ENCODE measurements at places on chromosomes 13 and 19.

DNA sequence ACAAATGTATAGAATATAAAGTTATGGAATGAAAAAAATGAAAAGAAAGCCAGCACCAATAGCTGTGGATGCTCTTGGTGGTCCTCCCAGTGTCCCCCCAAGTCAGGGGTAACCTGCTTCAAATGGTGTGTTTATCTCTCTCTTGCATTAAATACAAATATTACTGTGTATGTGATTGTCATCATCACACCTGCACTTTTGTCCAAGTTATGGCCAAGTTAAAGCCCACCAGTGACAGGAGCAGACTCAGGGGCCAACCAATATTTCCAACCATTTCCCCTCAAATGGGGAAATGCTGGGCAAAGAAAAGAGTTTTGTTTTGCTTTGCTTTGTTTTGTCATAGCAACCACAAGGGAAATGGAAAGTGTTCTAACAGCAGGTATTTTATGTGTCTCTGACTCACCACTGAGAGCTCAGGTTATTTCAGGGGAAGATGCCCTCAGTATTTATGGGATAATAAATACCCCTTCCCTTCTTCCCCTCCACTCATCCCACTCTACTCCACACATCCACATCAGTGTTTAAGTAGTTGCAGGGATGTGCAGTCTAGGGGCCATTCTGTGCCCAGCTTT lies 133.6 kb downstream of the COL4A1 start:
- DNase-seq = no peak

DNA sequence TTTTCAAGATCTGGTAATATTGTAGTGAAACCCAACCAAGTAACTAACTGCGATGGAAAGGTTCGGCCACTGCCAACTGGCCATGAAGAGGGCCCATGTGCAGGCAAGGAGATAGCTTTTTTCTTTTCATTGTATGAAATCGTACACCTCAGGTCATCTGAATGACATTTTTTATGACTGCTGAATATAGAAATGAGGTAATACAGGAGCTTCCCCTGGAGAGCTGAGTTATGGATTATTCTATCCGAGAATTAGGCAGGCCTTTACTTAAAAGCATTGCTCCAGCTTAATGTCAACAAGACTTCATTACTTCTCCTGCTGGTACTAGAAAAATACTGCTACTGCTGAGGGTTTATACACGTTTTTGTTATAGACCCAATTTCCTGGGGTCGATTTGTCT lies 1215.6 kb downstream of the EFNB2 start:
- no peak for DNase-seq

DNA sequence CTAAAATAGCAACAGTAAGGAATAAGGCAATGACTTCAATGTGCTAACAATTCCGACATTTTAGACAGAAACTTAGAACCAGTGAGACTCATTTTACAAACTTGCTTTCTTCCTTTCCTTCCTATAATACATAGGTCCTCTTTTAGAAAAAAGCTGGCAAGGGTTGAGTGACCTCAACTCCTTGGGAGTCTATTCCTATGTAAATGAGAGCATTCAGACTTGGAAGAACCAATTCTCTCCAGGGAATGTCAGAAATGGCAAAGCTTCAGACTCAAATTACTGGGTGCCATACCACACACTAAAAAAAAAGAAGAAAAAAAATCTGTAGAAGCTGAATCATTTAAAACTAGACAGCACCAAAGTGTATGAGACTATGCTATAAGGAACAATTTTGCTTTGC lies 1328.2 kb downstream of the OLFM4 start:
- no peak for DNase-seq

- peak; percentile 96 for DNase-seq
Observed at GRCh38 chr19:46859637-46860124, 1.1 kb upstream of the ARHGAP35 start.

DNA sequence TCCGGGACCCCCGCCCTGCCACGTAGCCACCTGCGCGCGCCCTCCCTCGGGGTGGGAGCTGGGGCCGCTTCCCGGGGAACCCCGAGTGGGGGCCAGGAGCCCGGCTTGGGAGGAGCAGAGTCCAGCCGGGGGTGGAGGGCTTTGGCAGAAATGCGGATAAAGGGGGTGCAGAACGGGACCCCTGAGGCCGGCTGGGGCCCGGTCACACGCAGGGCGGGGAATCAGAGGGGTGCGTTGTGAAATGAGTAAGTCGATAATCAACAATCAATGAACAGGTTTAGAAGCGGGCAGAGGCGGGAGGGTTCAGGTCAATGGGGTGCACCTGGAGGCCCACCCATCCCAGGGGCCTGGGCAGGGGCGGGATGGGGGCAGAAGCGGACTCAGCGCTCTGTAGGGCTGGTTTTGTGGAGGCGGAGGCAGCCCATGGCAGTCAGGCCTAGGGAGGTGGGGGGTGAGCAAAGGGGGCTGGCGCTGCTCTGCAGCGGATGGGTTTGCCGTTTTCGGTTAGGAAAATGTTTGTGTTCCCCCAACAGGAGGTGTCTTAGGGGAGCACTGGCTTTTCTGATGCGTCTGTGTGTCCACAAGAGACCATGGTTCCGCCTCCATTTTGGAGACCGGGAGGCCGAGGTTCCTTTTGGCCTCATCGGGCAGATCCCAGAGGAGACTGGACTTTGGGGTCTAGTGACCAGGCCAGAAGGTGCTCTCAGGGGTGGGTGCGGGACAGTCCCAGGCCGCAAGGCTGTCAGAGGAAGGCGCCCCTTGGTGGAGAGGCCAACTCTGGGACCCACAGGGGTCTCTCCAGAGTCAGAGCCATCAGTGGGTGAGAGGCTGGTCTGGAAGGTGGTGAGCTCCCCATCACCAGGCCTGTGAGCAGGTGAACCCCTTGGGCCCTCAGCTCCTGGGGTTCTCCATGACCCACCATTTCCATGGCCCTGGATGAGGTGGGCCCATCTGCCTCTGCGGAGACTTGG lies 683 bp upstream of the DIRAS1 start:
- DNase-seq = no peak

GRCh38 chr19:35460608-35461007 lies 12.6 kb downstream of the FFAR2 start:
- DNase-seq = no peak

DNA sequence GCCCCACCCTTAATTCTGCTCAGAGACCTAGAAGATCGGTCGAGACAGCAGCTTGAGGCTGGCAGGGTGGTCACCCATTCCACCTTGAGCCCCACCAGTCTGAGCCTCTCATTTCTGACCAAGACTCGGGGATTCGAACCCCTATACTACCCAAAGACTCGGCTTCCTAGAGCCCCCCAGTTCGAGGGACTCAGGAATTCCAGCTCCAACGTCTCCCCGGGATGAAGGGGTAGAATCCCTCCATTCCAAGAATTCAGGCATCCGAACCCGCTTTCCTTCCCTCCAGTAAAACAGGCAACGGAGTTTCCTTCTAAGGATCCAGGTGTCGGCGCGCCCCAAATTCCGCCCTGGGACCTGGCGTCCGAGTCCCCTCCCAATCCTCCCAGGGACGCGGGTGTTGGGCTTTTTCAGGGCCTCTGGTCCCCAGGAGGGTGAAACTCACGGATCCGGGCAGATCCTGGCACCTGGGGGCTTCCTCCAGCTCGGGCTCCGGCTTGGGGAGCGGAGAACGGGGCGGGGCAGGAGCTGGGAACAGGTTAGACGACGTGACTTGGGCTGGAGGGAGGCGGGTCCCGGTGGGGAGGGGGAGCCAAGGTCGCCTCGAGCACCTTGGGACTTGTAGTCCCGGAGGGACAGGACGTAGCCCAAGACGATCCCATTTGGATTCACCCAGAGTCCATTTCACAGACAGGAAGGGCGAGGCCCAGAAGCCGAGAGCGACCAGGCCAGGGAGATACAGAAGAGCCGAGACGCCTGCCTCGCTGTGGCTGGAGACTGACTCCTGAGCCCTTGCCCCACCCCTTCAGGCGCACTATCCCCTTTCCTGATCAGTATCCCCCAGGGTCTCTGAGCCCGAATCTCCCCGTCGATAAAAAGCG lies at the start of gene PPP1R13L:
PPP1R13L (minus strand) TSS at position 513 of the 878 bp plus-strand sequence. CDS start 6,751 bp downstream, outside the sequence.
- DNase-seq = peak; percentile 84

DNA sequence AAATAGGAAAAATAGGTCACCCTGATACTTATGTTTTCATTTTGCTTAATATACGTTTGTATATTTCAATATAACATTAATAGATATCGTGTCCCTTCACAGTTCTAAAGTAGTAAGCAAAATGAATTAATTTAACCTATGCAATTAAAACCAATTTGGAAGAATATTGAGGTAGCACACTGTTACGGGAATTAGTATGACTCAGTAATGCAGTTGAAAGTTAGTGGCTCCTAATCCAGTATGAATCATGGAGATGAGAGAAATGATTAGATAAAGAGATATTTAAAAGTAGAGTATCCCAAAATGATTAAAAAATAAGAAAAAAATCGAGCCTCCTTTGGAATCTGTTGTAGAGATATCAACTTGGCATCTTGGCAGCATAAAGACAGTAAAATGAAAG lies 177.0 kb upstream of the SLITRK6 start:
- DNase-seq = no peak

DNA sequence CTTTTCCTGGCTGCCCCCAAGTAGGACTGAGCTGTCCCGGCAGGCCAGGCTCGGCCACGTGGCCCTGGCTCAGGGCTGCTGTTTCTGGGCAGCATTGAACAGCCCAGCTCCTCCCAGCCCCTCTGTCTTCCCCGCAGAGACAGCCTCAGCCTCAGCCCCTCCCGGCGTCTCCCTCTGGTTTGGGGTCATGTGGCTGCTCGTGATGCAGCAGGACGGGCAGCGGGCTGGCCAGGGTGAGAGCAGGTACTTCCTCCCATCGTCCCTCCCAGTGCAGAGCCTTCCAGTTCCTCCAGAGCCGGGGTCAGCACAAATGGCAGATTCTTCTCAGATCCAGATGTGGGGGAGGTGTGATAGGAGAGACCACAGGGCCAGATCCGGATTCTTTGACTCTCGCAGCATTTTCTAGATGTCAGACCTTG lies 114.6 kb downstream of the KDM4B start:
- no peak for DNase-seq

DNA sequence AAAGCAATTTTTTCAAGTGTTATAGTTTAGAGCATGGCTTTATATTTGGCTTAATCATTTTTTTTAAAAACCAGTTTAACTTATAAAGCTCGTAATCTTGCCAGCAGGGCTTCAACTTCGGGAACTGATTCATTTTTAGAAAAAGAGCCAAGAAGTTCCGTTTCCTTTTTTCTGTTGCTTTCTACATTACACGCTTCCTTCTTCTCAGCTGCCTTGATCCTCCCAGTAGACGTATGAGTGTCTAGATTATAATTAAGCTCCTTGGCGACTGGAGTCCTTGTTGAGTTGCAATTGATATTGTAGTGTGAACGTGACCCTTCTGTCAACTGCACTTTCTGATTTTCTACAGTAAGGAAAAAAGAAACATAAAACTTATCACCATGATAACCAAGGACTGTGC lies 497.2 kb downstream of the DIAPH3 start:
- DNase-seq = no peak

- no peak for DNase-seq
Observed at GRCh38 chr13:43981091-43981490, 101.4 kb downstream of the LACC1 start.

DNA sequence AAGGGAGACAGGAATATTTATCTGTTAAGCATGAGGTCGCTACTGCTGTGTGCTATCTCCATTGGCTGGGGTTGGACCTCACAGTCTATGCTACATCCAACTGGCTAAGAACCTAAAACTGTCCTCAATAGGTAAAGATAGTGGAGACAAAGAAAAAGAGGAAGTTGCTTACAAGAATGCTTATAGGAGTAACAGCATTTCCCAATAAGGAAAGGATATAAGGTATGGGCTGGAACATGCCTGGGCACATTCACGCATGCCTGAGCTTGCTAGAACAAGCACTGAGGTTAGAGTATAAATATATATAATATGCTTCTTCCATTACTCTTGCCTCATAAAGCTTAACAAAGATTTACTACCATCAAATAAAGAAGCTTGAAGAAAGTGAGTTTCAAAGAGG lies 47.9 kb upstream of the CEACAM21 start:
- DNase-seq = no peak

GRCh38 chr13:34277936-34278335 lies 460.0 kb downstream of the RFC3 start:
- DNase-seq = no peak

Data from NCI-H2171 (cell line).